ENCODE measurements at places on chromosomes 5 and 9.

GRCh38 chr5:174118823-174119467, 73.4 kb downstream of the NSG2 start:
- DNase-seq, result no peak

DNA sequence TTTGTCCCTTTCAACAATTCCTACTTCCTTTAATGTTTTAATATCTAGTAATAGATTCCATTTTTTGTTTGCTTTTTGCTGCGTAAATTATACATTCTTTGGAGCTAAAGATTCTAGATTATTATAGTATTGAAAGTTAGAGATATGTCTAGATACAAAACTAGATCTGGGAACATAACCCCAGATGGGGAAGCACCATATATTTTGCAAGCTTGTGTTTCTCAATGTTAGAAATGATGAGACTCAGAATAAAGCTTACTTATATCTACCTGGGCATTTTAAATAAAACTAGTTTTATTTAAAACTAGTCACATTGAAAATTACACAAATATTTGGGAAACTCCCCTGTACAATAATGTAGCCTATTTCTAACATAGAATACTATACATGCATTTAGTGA, 32.2 kb downstream of the TRIO start:
- no peak for DNase-seq

GRCh38 chr5:1725641-1726468, 73.8 kb downstream of the MRPL36 start:
- DNase-seq, result no peak

DNA sequence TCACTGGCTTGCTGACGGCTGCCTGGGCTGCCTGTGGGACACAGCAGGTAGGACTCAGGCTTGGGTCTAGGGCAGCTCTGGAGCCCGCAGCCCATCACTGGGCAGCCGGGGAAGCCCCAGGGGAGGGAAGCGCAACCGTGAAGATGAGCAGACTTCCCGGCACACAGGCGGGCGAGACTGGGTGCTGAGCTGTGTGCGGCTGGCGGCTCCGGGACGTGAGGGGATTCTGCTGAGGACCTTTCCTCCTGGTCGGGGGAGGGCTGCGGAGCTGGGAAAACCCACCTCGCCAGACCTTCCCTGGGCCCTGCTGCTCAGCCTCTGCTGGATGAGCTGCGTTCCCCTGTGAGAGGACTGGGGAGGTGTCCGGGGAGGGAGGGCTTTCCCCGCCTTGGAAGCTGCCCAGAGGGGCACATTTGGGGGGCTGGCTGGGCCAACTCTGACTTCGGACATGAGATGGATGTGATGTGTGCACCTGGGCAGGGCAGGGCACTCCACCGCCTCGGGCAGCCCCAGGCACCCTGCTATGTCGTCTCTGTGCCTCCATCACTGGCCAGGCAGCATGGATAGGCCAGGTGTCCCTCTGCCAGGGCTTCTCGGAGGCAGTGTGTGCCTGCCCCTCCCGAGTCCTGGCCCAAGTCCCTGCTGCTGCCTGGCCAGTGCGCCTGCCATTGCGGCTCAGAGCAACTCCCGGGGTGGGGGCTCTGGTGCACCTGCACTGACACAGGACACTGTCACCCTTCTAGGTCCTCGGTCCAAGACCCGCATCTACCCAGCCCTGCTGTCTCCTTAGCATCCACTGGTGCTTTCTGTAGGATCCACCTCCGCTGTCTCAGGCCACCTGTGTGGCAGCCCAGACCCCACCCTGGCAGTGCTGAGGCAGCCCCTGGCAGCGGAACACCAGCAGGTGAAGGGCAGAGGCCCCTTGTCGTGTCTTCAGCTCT, 66.4 kb downstream of the COL5A1 start:
- no peak for DNase-seq

DNA sequence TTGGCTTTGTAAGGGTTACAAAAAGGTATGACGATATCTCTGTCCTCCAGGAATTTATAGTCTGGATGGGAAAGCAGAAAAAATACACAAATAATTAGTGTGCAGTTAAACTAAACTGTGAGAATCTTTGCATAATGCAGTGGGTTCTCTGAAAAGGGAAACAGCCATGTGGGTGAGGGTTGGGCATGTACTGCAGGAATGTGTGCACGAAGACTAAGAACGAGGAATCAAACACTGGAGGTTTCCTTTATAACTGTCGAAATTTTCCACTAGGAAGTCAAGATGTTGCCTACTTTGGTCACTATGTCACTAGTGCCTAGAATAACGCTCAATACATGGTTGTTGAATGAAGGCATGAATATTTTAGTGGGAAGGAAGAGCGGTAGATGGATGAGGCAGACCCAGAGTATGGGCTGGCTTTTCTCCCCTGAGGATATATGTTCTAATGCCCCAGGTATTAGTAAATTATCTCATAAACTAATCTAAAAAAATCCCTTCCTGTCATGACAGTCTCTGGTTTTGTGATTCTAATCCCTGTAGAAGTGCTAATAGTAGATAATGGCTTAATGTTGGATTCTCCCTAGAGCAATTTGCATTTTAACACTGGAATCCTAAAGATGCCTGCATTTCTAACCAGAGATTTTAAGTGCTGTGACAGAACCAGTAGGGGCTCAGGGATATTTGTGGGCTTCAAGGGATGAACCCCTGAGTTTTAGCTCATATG, 227.3 kb downstream of the NMUR2 start:
- DNase-seq, result no peak

DNA sequence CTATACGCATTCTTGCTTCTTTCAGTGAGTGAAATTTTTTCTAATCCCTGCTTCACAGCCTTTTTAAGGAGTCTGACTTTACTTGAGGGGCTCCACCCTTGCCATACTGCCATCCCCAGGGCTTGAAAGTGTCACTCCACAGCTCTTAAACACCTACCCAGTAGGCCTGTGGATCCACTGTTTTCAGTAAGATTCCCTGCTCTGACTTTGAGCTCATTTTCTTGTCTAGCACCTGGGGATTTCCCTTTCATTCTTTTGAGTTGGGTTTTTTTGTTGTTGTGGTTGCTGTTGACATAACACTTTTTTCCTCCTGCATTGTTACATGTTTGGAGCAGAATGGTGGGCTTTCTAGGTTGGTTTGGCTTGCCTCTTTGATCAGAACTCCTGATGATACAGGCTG, 23.6 kb downstream of the SREK1IP1 start:
- no peak for DNase-seq

DNA sequence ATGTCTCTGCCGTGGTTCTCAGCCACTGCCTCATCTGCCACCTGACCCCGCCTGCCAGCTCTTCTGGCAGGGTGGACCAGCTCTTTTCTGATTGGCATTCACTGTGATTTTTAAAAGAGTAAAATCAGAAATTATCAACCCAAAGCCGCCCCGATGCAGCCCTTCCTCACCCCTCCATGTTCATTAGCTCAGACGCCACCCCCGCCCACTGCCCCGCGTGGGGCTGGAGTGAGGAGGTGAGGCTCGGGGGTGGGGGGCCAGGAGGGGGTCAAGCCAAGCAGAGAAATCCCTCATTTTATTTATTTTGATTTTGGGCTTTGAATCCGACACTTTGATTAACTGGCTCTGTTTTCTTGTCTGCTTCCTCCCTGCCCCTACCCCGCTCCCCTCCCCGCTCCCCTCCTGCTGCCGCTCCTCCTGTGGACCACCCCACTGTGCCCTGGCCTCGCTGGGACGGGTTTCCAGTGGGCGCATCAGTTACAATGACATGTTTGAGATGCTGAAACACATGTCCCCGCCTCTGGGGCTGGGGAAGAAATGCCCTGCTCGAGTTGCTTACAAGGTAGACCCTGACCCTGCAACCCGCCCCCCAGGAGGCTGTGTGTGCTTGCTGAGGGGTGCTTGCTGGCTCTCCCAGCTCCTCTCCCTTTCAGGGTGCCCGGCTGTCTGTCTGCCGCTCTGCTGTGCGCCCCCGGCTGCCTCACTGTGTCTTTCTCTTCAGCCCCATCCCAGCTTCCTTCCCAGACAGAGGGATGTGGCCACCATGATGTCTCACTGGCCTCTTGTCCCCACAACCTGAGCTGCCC, 224.9 kb downstream of the CACNA1B start:
- DNase-seq, result no peak

- no peak for DNase-seq
Measured at GRCh38 chr9:33147416-33148169, 19.5 kb downstream of the B4GALT1 start.

DNA sequence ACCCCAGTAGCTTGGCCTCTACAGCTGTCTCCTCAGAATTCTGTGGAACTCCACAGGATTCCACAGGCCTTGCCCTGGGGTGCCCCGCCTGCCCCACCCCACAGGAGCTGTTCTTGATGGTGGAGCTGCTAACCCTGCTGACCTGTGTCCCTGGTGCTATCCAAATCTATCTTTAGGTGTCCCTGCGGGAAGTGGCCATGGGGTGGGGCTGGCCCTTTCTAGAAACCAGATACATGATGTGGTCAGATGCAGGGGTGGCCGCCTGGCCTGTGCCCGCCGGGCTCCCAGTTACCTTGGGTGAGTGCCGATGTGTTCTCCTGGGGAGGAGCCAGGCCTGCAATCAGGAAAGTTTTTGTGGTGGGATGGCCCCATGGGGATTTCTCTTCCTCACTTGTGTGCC, 34.2 kb downstream of the WNK2 start:
- no peak for DNase-seq

GRCh38 chr5:77300451-77300850, 90.0 kb downstream of the PDE8B start:
- no peak for DNase-seq

GRCh38 chr9:126413391-126414068, 86.9 kb downstream of the MVB12B start:
- DNase-seq, result no peak

DNA sequence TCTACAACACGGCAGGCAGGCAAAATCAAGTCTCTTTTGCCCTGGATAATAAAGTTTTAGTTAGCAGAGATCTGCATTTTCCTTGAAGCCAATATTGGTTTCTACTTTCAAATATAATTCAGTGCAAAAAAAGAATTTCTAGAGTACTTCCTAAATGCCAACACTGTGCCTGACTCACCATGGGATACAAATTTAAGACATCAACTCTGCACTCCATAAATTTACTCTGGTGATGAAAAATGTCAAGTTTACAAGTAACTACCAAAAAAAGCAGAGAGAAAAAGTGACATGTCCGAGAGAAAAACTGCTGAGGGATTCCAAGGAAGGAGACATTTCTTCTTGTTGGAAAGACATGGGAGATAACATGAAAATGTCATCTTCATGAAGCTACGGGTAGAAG, 119.7 kb downstream of the RAPGEF6 start:
- no peak for DNase-seq

Data from anterior cingulate cortex (tissue), 58 donors.